Activated T-cell treated with anti-CD3 and anti-CD28 coated beads, Interleukin-2, amount 50 U/mL, for 24 hours (primary cell): ENCODE measurements at places on chromosomes 3 and 15.

- no peak for DNase-seq
Observed at GRCh38 chr3:122077293-122078234, 22.4 kb downstream of the CD86 start.

- no peak for DNase-seq
Observed at GRCh38 chr15:71841563-71841962, 31.2 kb downstream of the NR2E3 start.

DNA sequence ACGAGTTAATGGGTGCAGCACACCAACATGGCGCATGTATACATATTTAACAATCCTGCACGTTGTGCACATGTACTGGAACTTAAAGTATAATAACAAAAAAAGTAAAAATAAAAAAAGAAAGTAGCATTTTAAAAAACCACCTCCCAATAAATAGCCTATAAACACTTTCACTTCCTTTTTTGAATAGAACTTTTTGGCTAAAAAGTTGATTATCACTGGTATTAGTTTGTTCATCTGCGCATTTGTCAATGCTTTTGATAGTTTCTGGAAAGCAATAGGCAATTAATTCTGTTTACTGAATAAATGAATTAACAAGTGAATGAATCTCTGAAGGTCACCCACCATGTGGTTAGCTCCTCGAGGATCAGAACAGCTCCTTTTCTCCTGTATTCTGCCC lies 179.9 kb downstream of the SLC9A9 start:
- no peak for DNase-seq

DNA sequence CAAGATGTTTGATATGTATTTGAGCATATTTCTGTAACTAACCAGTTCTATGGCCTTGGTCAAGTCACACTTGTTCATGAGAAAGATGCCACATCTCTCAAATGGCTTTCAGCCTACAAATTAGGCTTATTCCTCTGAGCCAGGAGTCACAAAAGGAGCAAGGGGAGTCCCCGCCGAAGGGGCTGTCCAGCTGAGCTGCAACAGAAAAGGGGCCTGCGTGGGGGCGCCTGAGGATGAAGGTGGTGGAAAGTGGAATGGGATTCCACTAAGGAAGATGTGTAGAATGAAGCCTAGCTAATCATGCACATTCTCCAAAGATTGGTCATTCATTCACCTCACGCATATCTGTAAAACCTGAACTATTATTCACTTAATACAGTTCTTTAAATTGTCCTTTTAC lies 19.1 kb downstream of the ALDH1L1 start:
- no peak for DNase-seq

DNA sequence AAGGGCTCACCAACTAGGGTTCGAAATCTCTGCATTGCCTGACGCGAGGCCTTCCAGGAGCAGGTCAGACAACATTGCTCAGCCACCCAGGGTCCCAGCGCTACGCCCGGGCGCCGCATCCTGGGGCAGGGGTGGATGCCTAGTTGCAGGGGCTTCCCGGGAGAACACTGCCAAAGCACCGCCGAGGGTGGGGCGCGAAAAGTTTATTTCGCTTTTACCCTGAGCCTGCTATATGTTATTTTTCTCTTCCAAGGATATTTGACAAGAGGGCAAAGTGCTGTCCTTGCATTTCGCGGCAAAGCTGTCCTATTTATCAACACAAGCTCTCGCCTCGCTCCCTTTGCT lies 549 bp upstream of the SOX14 start:
- DNase-seq, result no peak

DNA sequence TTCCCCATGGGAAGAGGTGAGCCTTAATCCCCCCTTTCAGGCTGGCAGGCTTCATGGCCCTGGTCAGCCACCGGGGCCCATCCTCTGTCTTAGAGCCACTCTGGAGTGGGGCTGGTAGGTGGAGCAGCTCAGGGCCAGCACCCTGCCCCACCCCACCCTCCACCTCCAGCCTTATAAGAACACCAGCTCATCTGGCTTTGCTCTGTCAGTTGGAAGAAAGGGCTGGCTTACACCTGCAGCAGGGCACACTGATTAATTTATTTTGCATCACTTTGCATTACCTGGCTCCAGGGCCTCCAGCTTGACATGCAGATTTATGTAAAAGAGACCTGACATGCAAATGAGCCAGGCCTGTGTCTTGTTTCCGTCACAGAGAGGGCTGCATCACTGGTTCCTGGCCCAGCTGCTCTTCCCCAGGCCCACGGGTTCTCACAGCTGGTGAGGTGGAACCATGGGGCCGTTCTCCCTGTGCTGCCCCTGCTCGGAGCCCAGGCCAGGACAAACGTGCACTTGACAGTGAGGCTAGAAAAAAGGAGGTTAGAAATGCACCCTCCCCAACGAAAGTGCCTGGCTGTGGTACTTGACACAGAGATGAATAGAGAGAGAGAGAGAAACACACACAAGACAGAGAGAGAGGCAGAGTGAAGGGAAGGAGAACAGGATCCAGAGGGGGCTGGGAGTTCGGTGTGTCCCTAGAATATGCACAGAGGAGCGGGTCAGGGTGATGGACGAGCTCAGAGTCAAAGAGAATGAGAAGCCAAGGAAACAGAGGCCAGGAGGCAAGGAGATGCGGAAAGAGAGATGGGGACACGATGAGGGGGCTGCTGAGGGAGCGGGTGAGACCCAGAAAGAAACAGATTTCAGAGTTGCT lies 44.5 kb upstream of the MAGEF1 start:
- DNase-seq, result no peak

GRCh38 chr3:64221571-64222257 lies 3.6 kb downstream of the PRICKLE2 start:
- DNase-seq, result no peak

GRCh38 chr3:45417930-45418847 lies 29.8 kb downstream of the LARS2 start:
- DNase-seq, result no peak

DNA sequence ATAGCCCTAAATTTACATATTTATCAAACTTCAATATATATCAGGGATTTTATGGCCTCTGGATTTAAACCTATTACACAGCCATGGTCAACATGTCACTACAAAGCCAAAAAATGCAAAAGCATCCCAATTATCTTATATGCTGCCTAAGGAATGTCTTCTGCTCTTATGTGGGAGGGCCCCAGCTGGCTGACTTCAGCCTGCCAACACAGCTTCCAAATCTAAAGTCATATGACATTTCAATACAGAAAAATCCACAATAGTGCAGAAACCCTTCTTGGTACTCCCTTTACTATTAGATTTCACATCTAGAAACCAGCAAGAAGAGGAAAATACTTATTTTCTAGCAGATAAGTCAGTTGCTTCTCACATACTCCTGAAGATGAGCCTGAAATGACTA lies 6.4 kb downstream of the PFN2 start:
- DNase-seq, result no peak
